T-cell (primary cell): ENCODE measurements at places on chromosomes 3 and 15. TPM values are rescaled to one million over a fixed set of nuclear protein-coding genes. Genes with fewer than 3 reads are reported as not detected.

DNA sequence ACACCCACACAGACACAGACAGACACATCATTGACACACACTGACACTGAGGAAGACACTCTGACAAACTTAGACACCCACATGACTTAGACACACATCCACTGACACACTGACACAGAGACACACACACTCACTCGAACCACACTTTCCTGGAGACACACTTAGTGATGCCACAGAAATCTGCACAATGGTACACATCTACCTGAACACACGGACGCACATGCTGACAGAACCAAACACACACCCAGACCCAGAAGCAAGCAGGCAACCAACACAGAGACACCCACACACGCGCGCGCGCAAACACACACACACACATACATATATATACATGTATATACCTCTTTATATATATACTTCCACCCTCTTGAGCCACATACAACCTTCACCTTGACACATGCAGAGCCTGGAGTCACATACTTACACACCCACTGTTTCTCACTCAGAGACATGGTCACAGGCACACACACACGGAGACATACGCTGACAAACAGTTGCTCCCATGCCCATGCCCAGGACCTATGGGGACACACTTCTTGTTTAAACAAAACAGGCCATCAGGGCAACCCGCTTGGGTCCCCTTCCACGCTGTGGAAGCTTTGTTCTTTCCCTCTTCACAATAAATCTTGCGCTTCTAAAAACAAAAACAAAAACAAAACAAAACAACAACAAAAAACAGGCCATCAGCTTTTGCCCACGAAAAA lies 913 bp upstream of the SCN5A start:
- DNase-seq: no peak
- H3K36me3 ChIP-seq: no peaks in the 10 kb centered on the region
- H3K4me1 ChIP-seq: no peaks in the 10 kb centered on the region
- peaks cover 2% of the 10 kb centered on the region for H3K27me3 ChIP-seq
- H3K27ac ChIP-seq: no peak overlapping the region

DNA sequence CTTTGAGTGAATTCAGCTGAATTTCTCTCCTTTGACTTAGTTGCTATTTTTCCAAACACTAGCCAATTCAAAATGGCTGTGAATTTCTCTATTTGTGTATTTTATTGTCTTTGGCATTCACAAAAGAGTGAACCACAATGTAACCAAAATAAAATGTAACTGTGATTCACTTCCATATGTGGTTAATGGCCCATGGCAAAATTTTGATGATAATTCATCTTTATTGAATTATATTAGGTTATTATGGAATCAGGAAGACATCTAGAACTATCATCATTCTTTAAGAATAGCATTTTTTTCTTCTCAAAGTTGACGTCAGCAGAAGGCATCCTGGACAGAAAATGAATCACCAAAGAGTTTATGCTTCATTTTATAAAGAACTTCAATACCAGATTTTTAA lies 705.3 kb upstream of the NAALADL2 start:
- no peaks in the 10 kb centered on the region for H3K36me3 ChIP-seq
- H3K4me1 ChIP-seq: no peaks in the 10 kb centered on the region
- H3K27ac ChIP-seq: no peak overlapping the region
- no peak for DNase-seq
- no peaks in the 10 kb centered on the region for H3K27me3 ChIP-seq
- no peak overlapping the region for H3K4me3 ChIP-seq

Gene ROBO2
- not detected for total RNA-seq

Gene NISCH
- total RNA-seq: 155 TPM

Gene TRH
- total RNA-seq: not detected

Gene CHL1
- 0.46 TPM for total RNA-seq
